ENCODE measurements at places on chromosomes 16 and 17. TPM values are rescaled to one million over a fixed set of nuclear protein-coding genes. Genes with fewer than 3 reads are reported as not detected.

The C17orf113 gene
- 0.91 TPM for polyA plus RNA-seq

The RNF222 gene
- not detected for polyA plus RNA-seq

DNA sequence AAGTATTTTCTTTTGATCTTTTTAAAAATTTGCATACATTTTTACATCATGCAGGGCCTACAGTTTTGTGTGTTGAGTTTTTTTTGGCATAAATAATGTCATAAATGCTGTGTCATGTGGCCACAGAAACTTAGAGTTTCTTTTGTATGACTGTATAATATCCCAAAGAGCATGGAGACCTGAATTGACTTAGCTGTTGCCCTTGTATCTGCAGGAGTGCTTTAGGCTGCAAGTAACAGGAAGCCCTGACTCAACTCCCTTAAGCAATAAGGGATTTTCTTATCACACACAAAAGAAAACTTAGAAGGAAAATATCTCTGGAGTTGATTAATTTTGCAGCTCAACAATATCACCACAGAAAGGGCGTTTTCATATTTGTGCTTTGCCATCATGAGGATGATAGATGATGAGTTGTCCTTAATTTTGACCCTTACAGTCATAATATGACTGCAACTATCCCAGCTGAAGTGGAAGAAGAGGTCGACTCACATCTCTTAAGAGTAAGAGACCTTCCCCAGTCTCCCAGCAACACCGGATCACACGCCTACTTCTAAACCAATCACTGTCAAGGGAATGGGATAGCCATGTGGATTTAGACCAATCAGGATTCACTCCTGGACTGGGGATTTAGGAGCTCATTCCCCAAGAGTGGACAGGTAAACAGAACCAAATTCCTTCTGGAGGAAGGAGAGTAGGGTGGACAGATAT is 138.9 kb downstream of the GSG1L start:
- no peak for DNase-seq

DNA sequence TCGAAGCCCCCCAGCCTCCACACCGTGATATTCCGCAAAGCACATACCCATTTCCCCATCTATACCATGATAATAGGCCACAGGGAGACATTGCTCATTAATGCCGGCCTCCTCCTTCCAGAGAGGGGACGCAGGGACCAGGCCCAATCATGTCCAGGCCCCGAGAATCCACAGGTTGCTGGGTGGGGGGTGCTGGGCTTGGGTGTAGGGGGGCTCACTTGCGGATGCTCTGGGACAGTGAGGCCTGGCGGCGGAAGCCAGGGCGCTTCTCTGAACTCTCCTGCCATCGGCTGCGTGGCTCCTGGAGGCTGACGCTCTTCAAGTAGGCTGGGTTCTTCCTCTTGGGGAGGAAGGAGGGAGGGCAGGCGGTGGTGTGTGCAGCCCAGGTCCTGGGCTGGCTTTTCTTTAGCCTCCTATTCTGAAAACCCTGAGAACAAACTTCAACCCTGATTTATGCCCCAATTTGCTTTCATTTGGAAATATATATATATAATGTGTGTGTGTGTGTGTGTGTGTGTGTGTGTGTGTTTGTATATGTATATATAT is 12.2 kb downstream of the AANAT start:
- peak; percentile 35 for DNase-seq

GRCh38 chr16:84511180-84511800 is 6.8 kb upstream of the MEAK7 start:
- peak; percentile 92 for DNase-seq

Measured in right cardiac atrium (tissue), 5 donors.